ENCODE measurements at places on chromosomes 1 and 21. TPM values are rescaled to one million over a fixed set of nuclear protein-coding genes. Genes with fewer than 3 reads are reported as not detected.

The DCDC2B gene
- polyA plus RNA-seq = 0.54 TPM

The GBP1 gene
- 39.3 TPM for polyA plus RNA-seq

The KCNJ9 gene
- polyA plus RNA-seq = 0.36 TPM

The ANP32E gene
- 45.8 TPM for polyA plus RNA-seq

The CRNN gene
- polyA plus RNA-seq = not detected

The PSMD4 gene
- polyA plus RNA-seq = 118 TPM

The OR14K1 gene
- not detected for polyA plus RNA-seq

The KLHDC7A gene
- 4.0 TPM for polyA plus RNA-seq

The PCAT6 gene
- polyA plus RNA-seq = 2.1 TPM

The GCSAML gene
- 0.07 TPM for polyA plus RNA-seq

The CACHD1 gene
- polyA plus RNA-seq = 9.6 TPM

The FCRLA gene
- polyA plus RNA-seq = 0.12 TPM

The DTL gene
- 10.1 TPM for polyA plus RNA-seq
